SW 1271 (cell line): ENCODE measurements at places on chromosomes 1 and 21.

- peak; percentile 31 for DNase-seq
Observed at GRCh38 chr1:113949007-113949406, 19.9 kb downstream of the HIPK1 start.

GRCh38 chr1:244675167-244675566, 22.2 kb downstream of the DESI2 start:
- no peak for DNase-seq

- no peak for DNase-seq
Observed at GRCh38 chr1:38962560-38962959, 20.9 kb upstream of the RHBDL2 start.

DNA sequence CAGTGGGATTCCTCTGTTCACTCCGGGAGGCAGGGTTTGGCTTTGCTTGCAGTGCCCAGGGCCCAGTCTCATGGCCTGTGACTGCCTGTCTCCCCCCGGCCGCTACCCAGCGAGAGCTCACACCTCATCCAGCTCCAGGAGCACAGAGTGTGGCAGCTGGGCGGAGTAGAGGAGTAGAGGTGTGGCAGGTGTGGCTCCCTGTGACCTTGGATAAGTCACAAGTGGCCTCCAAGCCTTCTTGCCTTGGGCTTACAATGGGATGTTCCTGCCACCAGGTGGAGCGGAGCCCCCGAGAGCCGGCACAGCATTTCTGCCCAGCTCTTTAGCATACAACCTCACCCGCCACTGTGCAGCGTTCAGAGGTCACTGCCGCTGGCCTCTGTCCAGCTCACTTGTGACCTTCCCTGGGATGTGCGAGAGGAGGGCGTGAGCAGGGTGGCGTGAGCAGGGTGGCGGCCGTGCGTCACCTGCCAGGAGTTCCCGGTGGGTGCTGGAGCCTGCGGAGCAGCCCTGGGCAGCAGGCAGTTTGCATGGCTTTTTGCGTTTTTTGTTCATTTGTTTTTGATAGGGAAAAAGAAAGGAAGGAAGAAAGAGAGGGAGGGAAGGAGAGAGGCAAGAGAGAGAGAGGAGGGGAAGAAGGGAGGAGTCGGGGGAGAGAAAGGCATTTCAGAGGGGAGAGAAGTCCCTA, 42.4 kb downstream of the CRYAA start:
- DNase-seq: no peak

- no peak for DNase-seq
Observed at GRCh38 chr1:218439541-218440295, 94.6 kb downstream of the TGFB2 start.

- peak; percentile 73 for DNase-seq
Observed at GRCh38 chr21:35136586-35137219, 87.6 kb upstream of the RUNX1 start.

- no peak for DNase-seq
Observed at GRCh38 chr1:39640861-39641260, 1.4 kb upstream of the HEYL start.

DNA sequence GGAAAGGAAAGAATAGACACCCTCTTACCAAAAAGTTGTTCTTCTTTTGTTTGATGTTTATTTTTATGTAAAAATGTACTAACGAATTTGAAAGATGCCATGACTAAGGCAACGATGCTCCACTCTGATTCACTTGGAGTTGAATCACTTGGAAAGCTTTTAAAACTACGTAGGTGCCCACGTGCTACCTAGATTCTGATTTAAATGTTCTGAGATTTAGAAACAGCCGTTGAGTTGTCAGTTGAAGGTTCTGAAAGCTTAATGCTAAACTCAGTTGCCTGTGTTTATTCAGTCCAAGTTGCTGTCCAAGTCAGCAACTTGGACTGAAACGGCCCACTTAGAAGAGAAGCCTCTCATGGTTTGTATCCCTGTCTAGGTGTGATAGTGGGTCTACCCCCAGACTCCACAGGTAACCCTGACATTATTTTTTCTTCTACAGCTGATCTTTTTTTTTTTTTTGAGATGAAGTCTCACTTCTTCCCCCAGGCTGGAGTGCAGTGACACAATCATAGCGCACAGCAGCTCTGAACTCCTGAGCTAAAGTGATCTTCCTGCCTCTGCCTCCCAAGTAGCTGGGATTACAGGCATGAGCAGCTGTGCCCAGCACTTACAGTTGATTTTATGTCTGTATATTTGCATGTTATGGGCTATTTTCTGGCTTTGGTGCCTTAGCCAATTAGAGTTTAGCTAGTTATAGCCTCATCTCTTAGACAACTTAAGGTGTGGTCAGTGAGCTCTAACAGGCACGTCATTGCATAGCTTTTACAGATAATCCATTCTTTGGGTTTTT, 1.4 kb upstream of the VAMP4 start:
- DNase-seq: peak; percentile 9

DNA sequence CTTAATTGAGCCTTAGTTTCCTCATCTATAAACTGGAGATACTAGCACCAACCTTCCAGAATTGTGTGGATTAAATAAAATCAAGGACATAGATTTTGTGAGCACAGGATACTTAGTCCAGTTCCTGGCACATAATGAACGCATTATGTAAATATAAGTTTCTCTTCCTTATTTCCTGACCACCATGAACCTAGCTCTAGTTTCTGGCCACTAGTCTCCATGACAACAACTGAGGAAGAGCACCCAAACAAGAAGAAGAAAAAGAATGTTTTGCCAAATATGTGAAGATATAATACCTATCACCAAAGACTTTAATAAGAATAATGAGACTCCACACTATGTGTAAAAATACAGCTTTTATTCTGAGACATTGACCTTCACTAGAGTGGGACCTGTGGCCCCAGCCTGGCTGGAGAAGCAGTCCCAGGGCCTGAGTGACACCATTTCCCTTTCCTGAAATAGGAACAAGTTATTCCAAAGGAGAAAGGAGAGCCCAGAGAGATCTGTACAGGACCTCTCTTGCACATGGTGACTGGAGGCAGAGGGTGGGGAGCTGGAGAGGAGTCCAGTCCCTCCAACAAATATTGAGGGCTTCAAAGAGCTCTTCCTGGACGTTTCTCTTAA, 940 bp upstream of the USF1 start:
- DNase-seq: no peak

GRCh38 chr21:35705237-35705887, 355.0 kb downstream of the SETD4 start:
- no peak for DNase-seq

- no peak for DNase-seq
Observed at GRCh38 chr1:76862447-76862846, 4.8 kb upstream of the ST6GALNAC5 start.

DNA sequence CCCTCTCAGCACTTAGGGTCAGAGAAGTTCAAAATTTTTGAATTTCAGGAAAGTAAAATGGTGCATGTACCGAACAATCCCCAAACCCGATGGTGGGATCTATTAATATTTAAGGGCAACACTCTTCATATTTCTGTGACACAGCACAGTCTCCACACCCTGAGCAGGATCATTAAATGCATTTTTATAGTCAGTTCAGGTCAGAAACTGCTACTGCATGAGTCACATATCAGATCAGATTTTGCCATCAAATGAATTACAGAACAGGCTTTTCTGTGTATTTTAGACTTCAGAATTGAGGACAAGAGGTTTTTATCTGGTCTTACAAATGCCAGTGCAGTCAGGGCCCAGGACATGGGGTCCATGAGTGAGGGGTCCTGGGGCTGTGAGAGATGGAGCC, 79.2 kb downstream of the RIPK4 start:
- DNase-seq: no peak

- DNase-seq: no peak
Observed at GRCh38 chr1:101262060-101262459, 25.2 kb downstream of the S1PR1 start.
